Mucosa of gallbladder (tissue), 1 donor: ENCODE measurements at places on chromosomes 7 and 10. TPM values are rescaled to one million over a fixed set of nuclear protein-coding genes. Genes with fewer than 3 reads are reported as not detected.

- DNase-seq = no peak
Observed at GRCh38 chr10:8054494-8055407, at the start of gene GATA3. TSS of gene GATA3 (plus strand) at chr10:8054688. CDS start at chr10:8055656, 968 bp downstream.

GRCh38 chr7:142800699-142801260, 30.0 kb downstream of the PRSS2 start:
- DNase-seq = no peak

GRCh38 chr10:96168546-96168945, 38.4 kb downstream of the ZNF518A start:
- DNase-seq = no peak

- DNase-seq = no peak
Observed at GRCh38 chr7:136502162-136502561, 366.3 kb upstream of the CHRM2 start.

DNA sequence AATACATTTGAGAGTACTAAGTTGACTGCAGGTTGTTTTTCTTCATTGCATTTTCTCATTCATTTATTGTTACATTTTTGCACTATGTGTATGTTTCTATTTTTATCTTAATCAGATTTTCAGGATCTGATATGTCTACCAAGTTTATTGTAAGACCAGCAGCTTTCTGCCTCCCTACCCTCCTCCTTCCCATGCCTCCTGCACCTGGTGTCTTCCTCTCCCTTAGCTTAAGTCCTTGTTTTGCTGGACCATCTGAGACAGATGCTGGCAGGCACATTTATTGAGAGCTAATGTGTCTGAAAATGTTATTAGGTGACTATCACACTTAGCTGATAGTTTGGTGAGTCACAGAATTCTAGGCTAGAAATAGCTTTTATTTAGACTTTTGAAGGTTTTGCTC, 79.6 kb downstream of the ANLN start:
- no peak for DNase-seq

- no peak for DNase-seq
Observed at GRCh38 chr7:15795393-15795792, 108.9 kb upstream of the MEOX2 start.

- DNase-seq = no peak
Observed at GRCh38 chr7:41010967-41011366, 691.9 kb downstream of the INHBA start.

- DNase-seq = no peak
Observed at GRCh38 chr10:78751716-78752115, 317.1 kb upstream of the ZMIZ1 start.

GRCh38 chr10:102628451-102628911, 15.8 kb upstream of the TRIM8 start:
- DNase-seq = no peak

- peak; percentile 7 for DNase-seq
Observed at GRCh38 chr10:71133710-71134686, 78.4 kb upstream of the UNC5B start.

GRCh38 chr10:36808625-36809362, 316.6 kb upstream of the ANKRD30A start:
- DNase-seq = no peak

- DNase-seq = no peak
Observed at GRCh38 chr10:48627984-48628609, 23.2 kb upstream of the ARHGAP22 start.

- DNase-seq = peak; percentile 56
Observed at GRCh38 chr10:80535671-80536360, 1.9 kb upstream of the SH2D4B start.

GRCh38 chr7:17700138-17700537, 240.2 kb downstream of the SNX13 start:
- no peak for DNase-seq

GRCh38 chr10:37975401-37975991, 951 bp downstream of the ZNF25 start:
- DNase-seq = no peak

- no peak for DNase-seq
Observed at GRCh38 chr10:35895331-35895730, 253.2 kb upstream of the FZD8 start.

DNA sequence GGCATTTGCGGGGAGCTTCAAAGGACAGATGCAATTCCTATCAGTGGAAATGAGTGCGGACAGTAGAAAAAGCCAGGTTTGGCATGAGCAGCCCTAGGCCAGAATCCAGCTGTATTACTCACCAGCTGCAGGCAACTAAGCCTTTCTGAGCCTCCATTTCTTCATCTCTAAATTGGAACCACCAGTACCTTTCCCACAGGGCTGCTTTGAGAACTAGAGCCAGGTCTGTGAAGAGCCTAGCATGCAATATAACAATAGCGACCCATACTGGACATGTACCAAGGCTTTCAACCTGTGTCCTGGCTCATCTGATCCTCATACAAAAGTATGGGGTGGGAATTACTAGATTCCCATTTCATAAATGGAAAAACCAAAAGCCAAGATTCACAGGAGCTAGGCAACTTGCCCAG, 101.0 kb downstream of the GSAP start:
- DNase-seq = no peak

DNA sequence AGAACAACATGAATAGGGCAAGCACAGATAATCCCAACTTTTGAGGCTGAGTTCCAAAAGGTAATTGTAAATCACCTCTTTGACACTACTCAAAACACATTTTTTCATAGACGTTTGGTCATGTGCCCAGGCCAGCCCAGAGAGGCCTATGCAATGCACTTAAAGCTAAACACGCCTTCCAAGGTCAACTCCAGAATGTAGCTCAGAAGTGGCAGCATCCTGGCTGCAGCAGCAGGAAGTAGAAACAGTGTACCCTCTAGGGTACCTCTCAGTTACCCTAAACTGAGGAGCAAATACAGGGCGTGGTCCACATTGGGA, 58.7 kb downstream of the OSBPL3 start:
- DNase-seq = no peak

DNA sequence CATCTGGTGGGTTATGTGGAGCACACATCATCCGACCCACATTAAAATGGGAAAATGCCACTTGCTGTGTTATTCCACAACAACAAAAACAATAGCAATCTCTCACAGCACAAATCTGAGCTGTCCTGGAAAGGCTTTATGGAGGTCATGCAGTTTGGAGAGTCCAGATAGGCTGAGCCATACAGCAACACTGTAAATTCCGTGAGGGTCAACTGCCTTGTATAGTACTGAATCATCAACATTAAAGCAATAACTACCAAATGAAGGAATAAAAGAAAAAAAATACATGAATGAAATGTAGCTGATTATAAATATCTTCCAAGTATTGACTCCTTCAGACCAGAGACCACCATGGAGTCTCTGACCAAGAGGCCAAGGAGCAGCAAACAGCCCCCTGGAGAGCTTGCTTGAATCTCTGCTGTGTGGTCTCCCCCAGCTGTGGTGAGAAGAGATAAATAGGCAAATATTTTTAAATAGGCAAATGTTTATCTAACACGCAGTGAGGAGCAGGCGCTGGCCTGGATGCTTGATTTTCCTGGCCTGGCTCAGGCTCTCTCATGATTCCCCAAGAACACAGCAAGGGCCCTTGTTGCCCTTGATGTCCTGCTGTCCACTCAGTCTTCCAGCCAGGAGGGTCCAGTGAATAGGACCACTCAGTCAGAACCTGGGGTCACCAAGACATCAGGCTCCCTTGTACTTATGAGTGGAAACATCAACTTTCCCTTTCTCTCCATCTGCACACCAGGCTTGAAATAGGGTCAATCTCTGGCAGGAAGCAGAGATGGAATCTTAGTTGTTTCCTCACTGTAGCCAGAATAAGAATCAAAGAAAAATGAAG, 1021.3 kb downstream of the XPNPEP1 start:
- no peak for DNase-seq

DNA sequence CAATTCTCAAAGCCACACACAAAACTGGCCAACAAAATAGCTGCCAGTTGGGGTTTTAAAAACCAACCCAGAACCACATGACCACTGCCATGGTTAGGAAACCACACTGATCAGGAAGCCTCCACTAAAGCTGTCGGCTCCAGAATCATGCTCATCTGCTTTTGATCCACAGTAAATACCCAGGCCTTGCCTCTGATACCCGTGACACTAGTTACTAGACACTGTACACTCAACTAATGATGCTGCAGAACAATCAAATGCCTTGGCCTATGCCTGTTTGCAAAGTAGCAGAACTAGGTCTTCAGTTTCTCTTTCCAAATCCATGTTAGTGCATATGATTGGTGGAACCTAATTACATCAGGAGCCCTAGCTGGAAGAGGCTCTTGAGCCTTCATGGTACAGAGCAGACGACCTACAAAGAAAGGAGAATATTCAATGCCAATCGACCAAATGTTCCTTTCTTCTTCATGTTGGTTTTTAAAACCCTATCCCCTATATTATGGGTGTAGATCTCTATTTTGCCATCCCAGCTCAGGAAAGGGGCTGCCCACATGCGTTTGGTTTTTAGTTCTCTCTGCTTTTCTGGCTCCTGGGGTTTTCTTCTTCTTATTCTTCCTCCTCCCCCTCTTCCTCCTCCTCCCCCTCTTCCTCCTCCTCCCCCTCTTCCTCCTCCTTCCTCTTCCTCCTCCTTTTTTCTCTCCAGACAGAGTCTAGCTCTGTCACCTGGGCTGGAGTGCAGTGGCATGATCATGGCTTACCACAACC, 76.6 kb downstream of the CNNM2 start:
- no peak for DNase-seq

- DNase-seq = peak; percentile 85
Observed at GRCh38 chr7:21611129-21611528, 68.3 kb downstream of the DNAH11 start.

DNA sequence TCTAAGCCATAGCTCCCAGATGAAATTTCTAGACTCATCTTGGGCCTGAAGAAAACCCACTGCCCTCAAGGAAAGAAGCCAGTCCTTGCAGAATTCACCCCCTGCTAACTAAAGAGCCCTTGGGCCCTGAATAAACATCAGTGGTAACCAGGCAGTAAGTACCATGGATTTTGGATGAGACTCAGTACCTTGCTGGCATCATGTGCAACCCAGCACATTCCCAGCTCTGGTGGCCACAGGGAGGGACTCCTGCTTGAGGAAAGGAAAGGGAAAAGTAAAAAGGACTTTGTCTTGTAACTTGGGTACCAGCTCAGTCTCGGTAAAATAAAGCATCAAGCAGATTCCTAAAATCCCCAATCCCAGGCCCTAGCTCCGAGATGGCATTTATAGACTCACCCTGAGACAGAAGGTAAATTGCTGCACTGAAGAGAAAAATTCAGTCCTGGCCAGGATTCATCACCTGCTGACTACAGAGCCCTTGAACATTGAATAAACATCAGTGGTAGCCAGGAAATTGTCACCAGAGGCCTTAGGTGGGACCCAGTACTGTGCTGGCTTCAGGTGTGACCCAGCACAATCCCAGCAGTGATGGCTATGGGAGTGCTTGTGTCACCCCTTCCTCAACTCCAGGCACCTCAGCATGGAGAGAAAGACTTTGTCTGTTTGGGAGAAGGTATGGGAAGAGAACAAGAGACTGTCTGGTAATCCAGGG, 31.2 kb upstream of the SFTPD start:
- no peak for DNase-seq

DNA sequence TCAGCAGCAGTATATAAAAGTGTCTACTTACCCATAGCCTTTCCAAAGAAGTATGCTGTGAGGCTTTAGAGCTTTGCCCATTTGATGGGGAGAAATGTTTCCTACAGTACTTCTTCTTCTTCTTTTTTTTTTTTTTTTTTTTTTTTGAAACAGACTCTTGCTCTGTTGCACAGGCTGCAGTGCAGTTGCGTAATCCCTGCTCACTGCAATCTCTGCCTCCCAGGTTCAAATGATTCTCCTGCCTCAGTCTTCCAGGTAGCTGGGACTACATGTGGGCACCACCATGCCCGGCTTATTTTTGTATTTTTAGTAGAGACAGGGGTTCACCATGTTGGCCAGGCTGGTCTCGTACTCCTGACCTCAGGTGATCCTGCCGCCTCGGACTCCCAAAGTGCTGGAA, 101.7 kb upstream of the TMEM26 start:
- DNase-seq = no peak

DNA sequence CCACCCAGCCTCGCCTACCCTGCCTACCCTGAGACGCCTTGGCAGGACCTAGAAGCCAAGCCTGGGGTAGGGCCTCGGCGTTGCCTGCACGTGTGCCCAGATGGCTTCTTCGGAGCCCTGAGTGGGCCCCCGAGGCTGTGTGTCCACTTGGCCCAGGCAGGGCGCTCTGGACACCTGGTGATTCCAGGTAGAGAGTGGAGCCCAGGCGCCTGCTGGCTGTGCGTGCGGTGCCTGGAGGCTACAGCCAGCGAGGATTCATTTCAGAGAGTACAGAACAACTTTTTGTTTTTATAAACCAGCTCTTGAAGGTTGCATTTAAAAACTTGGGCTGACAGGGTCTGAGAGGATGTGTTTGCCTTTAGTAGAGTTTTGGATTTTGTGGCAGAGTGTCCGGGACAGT, 40.0 kb downstream of the NKX6-2 start:
- DNase-seq = no peak

DNA sequence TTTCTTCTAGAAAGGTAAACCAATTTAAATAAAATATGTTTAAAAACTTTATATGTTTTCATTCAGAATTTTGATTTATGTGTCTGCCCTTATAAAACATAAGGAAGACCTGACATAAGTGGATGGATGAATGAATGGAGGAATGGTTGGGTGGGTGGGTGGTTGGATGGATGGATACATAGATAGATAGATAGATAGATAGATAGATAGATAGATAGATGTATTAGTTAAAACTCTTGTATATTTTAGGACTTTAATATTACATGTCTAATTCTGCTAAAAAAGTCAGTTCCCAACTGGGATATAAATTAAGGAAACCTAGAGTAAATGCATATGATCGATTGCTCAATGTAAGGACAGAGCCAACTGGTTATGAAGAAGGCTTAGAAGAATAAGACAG, 156.3 kb upstream of the WNT16 start:
- no peak for DNase-seq

GRCh38 chr10:8206882-8207281, 152.4 kb downstream of the GATA3 start:
- DNase-seq = no peak

- peak; percentile 90 for DNase-seq
Observed at GRCh38 chr7:36115448-36116321, 37.4 kb upstream of the EEPD1 start.

- DNase-seq = no peak
Observed at GRCh38 chr7:98868450-98868849, 1.4 kb downstream of the TMEM130 start.

Gene HYAL4
- total RNA-seq = not detected

Gene YWHAG
- 95.4 TPM for total RNA-seq

Gene GLCCI1
- total RNA-seq = 16.3 TPM

Gene SLC26A4
- 0.52 TPM for total RNA-seq

Gene TMEM184A
- 39.8 TPM for total RNA-seq

Gene PAPSS2
- total RNA-seq = 96.4 TPM

Gene DCLRE1C
- total RNA-seq = 12.0 TPM

Gene RARRES2
- total RNA-seq = 143 TPM

Gene ITIH5
- 42.0 TPM for total RNA-seq

Gene ZPBP
- not detected for total RNA-seq

Gene ICA1
- 26.4 TPM for total RNA-seq

Gene SH2D4B
- total RNA-seq = not detected

Gene CYP3A4
- total RNA-seq = 9.7 TPM
